ENCODE measurements at places on chromosomes 2 and 18.
A peak's percentile ranks its signal among the peaks of the same experiment; 100 is the strongest.

DNA sequence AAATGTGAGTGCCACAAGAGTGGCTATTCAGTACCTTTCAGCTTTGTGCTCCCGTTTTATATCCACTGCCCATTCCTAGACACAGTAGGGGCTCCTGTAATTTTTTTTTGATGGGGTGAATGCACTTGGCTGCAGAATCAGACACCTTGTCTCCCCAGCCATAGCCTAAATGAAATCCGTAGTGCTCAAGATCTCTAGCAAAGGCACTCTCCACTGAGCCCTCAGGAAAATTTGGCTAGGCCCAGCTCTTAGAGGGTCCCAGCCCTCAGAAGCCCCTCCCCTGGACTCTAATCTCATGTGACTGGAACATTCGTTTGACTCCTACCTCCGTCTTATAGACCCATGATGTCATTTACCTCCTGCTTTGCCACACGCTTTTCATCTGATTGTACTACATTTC is 323.9 kb downstream of the SMAD2 start:
- no peak for DNase-seq

DNA sequence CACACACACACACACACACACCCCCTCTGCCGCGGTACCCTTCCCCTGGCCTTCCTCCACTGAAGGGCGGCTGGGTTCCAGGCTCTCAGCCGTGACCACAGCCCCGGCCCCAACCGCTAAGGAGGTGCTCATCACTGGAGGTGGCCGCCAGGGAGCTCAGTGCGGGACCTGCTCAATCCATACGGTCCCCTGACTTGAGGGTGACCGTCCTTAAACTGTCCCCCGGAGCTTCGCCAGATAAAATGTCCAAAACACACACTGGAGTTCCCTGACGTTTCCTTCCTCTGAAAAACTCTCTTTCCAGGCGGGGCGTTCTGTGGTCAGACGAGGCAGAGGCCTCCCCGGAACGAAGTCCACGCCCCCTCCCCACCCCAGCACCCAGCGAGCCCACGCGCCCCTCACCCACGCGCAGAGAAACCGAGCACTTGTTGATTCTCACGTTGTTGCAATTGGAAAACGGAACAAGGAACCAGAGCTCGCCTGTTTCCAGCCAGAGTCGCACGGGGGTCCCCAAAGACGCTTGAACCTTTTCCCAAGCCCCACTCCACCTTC is 1.4 kb downstream of the MBP start:
- DNase-seq = no peak

DNA sequence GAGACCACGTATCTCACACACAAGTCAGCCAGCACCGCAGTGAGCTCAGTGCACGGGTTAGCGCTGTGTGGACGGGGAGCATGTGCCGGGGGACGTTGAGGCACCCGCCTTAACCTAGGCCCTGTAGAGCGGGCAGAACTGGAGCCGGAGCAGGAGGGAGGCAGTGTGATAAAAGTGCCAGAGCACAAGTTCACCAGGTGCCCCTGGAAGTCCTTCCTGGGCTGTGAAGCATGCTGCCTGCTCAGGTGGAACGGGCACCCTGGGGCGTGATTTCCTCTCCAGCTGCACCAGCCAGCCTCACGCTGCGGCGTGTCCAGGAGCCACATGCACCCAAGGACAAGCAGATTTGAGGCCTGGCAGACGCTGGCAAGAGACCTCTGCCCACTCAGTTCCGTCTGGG is 50.3 kb downstream of the ITGB1BP1 start:
- no peak for DNase-seq

DNA sequence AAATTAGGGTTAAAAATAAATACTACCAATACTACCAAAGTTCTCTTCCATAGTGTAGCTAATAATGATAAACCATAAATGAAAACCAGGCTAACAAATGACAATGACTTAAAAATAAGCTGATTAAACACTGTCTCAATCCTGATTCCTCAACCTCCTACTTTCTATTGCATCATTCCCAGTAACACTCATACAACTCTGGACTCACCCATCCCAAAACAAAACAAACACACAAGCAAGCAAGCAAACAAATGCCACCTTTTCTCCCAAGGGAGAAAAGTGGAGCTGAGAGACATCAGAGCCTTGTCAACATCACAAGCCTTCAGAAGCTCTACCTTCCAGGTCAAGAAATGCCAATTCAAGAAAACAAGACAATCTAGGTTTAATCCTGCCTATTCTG is 620.7 kb downstream of the NYAP2 start:
- no peak for DNase-seq

- no peak for DNase-seq
Measured at GRCh38 chr2:30933496-30933895, 126.2 kb upstream of the CAPN13 start.

DNA sequence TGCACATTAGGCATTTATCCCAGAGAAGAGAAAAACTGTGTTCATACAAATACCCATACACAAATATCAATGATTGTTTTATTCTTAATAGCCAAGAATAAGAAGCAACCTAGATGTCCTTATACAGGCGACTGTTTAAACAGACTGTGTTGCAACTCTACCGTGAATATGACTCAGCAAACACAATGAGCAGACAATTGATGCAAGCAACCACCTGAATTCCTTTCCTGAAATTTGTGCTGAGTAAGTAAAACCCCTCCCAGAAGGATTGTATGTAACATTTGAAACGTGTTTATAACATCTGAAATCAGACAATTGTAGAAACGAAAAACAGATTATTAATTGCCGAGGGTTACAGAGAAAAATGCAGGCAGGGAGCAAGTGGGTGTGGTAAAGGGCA is 621.9 kb upstream of the SOX11 start:
- no peak for DNase-seq

GRCh38 chr2:17792515-17792914 is 23.7 kb upstream of the MSGN1 start:
- no peak for DNase-seq

- no peak for DNase-seq
Measured at GRCh38 chr2:190343089-190343535, 277 bp upstream of the INPP1 start.

DNA sequence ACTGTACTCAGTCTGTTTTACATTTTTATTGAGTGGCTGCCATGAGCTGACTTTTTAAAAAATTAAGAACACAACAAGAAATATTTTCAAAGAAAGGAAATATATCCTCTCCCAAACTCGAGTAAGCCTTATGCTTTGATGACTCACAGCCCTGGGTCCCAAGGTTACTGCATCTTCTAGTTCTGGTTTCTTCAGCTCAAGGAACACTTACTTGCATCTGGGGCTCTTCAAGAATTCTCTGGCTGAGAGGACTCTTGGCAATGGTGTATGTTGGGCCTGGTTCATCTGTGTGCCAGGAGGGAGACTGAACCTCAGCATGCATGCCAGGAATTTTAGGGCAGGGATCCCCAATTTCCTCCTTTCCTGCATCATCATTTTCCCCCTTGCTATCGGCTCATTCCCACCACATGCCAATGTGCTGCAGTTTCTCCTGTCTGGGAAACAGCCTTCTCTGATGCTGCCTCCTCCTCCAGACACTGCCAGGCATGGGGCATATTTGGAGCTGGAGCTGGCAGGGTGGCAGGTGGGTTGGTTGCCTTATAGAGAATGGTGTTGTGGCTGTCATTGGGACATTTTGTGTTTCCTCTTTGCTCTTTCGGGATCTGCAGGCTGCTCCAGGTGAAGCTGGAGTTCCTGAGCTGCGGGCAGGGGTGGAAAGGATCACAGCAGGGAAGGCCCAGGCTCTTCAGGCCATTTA is 192.2 kb upstream of the HS6ST1 start:
- DNase-seq = no peak

DNA sequence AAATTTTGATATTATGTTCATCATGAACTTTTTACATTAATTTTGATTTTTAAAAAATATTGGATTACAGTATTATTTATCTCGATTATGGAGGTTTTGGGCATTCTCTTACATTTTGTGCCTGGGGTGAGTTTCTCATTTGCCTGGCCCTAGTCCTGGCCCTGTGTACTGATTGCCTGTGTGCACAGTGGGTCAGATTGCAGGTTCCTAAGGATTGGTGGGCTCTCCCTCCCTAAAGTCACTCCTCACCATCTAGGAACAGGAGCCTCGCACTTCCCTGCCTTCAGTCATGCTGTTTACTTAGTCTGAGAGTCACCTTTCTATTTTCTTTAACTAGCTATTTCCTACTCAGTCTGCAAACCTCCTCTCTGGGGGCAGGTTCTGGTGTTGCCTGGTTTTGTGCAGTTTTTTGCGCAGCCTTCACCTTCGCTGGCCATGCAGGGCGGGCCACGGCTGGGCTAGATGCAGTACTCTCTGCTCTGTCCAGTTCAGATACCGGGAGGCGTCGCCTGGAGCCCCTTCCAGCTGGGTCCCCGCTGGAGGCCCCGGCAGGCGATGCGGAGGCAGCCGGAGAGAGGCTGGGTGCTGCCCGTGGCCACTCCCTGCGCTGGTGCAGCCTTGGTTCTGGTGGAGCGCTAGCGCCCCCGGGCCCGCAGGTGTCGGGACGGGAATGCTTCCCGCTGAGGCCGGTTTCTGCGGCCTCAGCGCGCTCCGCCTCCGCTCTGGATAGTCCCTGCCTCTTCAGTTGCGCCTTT is 23.3 kb upstream of the MC5R start:
- DNase-seq = peak; percentile 76

DNA sequence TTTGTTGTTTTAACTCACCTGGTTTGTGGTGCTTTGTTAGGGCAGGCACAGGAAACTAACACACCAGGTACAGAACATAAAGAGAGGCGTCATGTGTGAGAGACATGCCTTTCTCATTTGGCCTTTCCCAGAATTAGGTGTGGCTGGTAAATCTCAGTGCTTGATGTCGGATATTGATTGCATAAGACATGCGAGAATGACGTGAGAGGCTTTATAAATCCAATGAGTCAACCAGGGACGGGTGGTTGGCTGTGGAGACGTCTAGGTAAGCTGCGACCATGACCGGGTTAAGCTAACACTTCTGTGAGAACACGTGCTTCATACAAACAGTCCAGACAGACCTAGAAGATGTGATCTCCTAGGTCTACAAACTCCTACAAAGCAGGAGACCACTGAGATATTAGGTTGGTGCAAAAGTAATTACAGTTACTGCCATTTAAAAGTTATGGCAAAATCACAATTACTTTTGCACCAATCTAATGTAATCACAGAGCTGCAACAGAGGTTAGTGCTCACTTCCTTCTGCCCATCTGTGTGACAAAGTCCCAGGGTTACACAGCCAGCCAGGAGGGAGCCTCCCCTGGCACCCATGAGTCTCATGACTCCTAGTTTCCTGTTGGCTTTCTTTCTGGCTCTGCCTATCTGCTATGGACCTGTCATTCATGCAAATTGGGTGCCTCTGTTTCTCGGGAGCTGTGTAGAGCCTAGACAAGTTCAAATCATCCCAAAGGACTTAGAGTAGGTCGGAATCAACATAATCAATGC is 98.9 kb upstream of the ATP8B1 start:
- no peak for DNase-seq

DNA sequence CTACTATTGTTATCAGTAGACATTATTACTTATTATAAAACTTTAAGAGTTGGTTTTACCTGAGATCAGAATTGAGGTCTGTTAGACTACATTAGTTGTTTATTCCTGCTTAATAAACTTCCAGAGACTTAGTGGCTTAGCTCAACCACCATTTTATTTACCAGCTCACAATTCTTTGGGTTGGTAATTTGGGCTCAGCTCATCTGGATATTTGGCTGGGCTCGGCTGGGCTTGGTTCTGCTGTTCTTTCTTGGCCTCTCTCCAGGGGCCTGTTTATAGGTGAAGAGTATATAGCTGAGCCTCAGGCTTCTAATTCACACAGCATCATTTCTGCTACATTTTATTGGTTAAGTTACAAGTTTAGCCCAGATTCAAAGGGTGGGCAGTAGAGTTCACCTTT is 67.9 kb downstream of the CCDC138 start:
- no peak for DNase-seq

DNA sequence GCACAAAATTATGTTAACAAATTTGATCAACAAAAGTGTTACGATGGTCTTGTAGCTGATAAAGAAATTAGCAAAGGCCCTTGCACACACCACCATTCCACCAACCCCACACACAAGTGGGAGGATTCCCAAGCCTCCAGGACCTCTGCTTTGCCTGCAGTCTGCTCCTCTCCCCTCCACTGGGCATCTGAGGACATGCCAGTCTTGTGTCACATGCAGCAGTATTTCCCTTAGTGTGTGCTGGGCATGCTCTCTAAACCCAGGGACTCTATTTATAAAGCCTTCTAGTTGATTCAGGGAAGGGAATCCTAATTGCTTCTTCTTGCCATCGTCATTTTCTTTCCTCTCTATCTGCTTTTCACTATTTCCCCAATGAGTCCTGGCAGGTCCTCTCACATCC is 53.3 kb downstream of the KCTD18 start:
- DNase-seq = no peak

- DNase-seq = no peak
Measured at GRCh38 chr2:75495862-75496261, 64.9 kb downstream of the EVA1A start.

- DNase-seq = no peak
Measured at GRCh38 chr2:134479696-134480330, 225.9 kb downstream of the MGAT5 start.

DNA sequence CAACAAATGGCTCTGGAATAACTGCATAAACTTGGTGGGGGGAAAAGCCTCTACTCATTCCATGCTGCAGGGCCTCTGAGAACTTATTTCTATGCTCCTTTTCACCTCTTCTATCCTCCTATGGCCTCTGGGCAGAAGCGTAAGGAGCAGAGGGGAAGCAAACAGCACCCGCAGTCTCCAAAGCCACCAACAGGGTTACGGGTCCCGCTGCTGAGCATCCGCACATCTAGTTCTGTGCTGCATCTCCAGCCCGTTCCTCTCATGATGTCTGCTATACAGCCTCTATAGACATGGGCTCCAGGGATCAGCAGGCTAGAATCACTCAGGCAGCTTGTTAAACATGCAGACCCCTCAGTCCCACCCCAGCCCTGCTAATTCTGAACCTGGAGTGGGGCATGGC is 25.9 kb downstream of the PSTPIP2 start:
- DNase-seq = no peak

- DNase-seq = no peak
Measured at GRCh38 chr2:10524341-10524740, 76.2 kb upstream of the ODC1 start.

DNA sequence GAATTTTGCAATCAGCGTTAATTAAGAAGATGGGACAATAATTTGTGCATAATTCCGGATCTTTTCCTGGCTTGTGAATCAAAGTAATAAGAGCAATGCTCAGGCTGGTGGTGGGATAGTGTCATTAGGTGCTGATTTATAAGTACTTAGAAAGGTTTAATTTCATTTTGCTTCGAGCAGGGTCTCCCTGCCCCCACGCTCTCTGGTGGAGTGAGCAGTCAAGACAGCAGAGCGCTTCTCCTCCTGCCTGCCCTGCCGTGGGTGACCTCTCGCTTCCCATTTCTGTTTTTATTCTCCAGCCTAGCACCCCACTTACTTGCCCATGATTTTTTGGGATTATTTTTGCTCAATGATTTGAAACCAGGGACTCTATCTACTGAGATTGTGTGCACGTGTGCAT is 7.1 kb downstream of the ASB18 start:
- DNase-seq = no peak

- no peak for DNase-seq
Measured at GRCh38 chr2:70188460-70188859, 2.4 kb downstream of the C2orf42 start.

- no peak for DNase-seq
Measured at GRCh38 chr2:240732911-240733622, 41.4 kb downstream of the AQP12A start.

GRCh38 chr2:20662308-20662937 is 4.5 kb upstream of the GDF7 start:
- no peak for DNase-seq

GRCh38 chr18:459814-460593 is 40.5 kb downstream of the COLEC12 start:
- no peak for DNase-seq
